Activated CD4-positive, alpha-beta T cell treated with anti-CD3 and anti-CD28 coated beads, Interleukin-2, amount 50 U/mL, for 4 hours (primary cell): ENCODE measurements at places on chromosomes 6 and 20.
A peak's percentile ranks its signal among the peaks of the same experiment; 100 is the strongest.

DNA sequence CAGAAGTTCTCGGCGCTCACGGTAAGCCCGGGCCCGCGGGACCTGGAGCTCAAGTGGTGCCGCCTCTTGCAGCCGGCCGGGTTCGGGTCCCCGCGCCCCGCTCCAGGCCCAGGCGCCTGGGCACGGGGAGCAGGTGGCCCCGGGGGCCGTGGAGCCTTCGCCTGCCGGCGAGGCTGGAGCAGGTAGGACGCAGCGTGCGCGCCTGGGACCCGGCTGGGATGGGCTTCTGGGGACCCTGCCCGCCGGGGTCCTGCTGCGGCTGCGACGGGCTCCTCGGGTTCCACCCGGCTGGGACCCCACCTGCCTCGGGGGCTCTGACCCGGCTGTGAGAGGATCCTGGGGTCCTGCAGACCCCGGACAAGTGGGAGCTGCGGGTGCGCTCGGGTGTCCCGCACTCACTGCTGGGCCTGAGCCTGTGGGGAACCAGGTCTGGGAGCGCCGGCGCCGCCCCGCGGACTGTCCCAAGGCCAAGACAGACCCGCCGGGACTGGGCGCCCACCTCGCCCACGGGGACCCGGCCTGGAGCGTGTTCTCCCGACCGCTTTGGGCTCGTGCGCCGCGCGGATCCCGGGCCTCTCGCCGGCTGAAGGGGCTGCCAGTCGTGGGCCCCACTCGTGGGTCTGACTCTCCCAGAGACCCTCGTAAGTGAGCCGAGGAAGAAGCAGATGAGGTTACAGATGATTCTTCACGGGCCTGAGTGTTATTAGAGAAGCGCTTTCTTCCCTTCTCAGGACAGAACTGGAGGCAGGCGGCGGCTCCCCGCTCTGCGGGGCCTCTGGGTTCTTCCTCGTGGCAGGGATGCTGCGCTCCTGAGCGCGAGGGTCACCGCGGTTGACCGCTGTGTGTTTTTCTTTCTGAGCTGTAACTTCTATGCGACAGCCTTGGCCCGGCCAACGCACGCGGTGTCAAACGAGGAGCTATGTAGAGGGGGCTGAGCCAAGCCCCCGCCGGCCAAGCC lies 729 bp downstream of the SMOC2 start:
- DNase-seq, result no peak

- no peak for DNase-seq
Measured at GRCh38 chr6:129050086-129050485, 167.1 kb downstream of the LAMA2 start.

DNA sequence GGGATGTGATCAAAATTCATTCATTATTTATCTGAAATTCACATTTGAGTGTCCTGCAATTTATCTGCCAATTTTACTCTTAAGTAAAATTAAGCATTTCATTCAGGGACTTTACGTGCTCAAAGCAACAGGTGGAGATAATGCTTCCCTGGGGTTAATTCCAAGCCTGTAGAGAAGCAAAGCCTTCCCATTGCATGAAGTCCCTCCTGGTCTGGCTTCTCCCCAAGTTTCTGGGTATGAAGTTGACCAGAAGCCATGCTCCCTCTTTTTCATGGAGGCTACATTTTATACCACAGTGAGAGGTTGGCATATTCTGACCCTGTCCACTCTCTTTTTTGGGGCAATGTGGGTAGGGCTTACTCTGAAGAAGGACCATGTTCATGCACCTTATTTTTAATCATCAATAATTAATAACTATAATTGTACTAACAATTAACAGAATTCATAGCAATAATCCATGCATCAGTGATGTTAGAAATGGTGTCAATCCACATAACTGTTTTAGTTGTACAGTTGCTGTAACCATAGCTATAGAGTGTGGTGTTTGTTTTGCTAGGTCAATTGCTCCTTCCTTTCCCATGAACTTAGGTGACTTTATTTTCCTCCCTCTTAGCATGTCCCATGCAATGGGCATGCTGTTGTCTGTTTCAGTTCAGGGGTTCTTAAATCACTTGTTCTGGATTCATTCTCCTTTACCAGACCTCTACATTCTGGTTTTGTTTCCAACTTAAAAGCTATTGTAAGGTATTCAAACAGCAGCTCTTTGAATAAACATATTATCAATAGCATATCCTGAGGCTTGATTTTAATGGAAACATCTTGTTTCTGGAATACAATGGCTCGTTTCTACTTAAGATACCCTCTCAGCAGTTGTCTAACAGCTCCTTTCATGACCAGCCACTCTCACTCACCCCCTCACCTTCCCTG lies 1.5 kb downstream of the LAMA4 start:
- DNase-seq, result no peak

DNA sequence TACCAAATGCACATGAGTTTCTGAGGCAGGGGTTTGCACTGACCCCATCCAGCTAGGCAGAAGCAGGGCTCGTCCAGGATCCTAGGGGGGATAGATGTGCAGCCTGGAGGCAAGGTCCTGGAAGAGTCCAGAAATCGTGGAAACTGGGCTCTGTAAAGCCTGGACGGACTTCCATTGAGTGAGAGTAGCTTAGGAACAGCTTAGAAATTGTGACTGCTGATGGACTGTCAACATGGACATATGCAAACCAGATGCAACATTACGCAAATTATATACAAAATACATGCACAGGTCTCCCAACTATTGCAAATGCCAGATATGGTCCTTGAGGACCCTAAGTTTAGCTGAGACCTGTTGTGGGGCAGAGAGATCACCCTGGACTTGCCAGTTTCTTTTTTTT lies 4.8 kb upstream of the EMILIN3 start:
- no peak for DNase-seq

- no peak for DNase-seq
Measured at GRCh38 chr20:44701118-44701857, 13.9 kb upstream of the CCN5 start.

- DNase-seq, result no peak
Measured at GRCh38 chr6:126657561-126658175, 317.8 kb downstream of the CENPW start.

DNA sequence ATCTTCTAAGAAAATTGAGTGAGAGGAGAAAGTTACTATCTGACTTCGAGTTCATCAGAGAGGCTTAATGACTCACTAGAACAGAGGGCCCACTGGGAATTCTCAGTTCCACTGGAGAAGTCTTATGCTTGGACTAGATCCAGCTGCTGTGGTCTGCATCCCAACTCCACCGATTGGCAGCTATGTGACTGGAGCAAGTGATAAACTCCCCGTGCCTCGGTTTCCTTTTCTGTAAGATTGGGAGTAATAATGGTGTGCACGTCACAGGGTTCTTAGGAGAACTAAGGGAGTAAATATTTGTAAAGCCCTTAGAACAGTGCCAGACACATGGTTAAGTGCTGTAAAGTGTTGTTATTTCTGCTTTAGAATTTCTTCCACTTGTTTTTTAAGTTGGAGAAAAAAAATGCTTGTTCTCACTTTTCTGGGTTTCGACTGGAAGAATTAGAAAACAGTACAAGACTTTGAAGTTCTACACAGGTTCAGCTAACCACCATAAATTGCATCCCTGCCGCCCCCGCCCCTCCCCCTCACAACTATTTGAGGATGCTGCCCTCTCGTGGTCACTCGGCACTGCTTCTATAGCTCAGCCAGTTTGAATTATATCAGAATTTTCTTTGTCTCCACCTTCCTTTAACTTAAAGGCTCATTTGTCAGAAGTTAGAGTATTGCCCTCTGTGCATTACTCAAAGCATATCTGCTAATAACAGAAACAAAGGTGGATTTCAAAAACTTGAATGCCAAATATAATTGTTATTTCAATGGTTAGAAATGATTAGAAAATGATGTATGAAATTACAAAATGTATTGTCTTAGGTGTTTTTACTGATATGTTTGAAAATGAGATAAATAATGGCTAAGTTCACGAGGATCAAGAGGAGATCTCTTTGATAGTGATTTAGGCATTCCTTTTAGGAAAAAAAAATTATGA lies 95.0 kb upstream of the IFNGR1 start:
- DNase-seq, result peak; percentile 73

GRCh38 chr6:4364711-4365110 lies 229.3 kb upstream of the ECI2 start:
- DNase-seq, result no peak

- DNase-seq, result no peak
Measured at GRCh38 chr6:157999168-158000051, 17.7 kb downstream of the SYNJ2 start.

DNA sequence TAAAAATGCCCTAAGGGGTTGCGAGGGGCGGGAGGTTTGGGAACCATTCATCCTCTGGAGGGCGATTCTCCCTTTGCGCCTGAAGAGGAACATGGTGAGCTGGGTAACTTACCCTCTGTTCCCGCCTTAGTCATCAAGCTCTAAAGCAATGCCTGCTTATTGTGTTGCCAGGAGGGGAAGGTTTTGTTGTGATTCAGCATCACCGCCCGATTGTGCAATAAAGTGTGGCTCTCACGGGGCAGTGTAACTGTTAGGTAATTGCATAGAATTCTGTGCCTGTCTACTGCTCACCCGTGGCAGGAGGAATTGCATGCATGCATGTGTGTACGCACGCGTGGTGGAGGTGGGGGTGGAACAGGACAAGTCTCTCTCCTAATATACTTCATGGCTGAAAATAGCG lies 95.5 kb upstream of the AGPAT4 start:
- no peak for DNase-seq

DNA sequence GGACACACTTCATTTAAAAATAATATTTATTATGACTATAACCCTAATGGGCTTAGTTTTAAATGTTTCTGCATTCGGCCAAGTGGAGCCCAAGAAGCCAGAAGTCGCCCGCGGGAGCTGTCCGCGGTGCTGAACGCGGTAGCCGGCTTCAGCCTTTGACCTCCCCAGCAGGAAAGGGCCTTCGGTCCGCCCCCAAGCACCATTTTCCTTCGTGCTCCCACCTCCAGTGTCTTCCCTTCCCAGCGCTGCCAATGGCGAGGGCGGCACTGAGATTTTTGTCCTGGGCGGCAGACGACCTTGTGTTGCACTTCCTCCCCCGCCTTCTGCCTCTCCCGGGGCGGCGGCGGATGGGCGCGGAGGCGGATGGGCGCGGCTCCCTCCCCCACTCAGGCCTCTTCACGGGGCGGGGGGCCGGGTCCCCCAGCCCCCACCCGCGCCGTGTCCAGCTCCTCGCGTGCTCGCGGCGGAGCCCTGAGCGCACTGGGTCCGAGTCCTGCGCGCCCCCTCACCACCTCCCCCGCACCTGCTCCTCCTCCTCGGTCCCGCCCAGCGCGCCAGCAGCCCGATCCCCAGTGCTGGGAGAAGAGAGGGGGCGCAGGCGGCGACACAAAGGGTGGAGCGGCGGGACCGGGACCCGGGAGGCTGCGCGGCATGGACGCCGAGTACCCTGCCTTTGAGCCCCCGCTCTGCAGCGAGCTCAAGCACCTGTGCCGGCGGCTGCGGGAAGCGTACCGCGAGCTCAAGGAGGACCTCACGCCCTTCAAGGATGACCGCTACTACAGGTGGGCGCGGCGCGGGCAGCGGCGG lies 23.6 kb upstream of the TMEM181 start:
- peak; percentile 52 for DNase-seq

DNA sequence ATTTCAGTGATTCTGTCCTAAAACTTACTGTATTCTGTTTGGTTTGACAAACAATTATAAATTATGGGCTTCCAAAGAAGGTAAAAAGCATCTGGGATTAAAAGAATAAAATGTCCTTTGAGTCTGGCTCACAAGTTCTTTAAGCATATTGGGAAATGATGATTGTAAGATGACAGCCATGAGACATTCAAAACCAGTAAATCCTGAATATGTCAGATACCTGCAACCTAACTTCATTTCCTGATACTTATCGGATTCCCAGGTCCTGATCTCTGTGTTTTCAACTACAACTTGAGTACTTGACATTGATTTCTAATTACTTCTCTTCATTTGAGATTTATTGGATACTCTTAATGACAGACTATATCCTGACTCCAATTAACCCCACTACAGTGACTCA lies 446.6 kb downstream of the GRIK2 start:
- DNase-seq, result no peak

DNA sequence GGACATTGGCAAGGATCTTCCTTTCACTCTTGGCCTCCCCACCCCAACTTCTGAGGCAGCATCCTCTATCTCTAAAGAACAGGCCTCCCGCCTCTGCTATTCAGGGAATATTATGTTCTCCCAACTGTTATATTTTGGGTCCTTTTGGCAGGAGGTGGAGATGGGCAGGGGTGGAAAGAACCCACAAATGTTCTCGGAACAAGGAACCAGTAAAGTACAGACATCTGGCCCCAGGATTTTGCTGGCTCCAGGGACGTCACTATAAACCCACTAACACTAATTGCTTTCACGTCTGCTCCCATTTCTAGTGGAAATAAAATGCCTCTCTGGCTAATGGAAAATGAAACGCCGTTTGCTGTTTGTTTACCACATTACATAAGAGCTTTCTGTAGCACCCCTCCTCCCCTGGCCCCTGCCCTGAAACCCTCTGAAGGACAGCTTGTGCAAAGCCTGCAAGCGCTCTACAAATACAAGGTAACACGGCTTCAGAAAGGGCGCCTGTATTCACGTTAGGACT lies 77.7 kb upstream of the TBC1D7 start:
- no peak for DNase-seq

DNA sequence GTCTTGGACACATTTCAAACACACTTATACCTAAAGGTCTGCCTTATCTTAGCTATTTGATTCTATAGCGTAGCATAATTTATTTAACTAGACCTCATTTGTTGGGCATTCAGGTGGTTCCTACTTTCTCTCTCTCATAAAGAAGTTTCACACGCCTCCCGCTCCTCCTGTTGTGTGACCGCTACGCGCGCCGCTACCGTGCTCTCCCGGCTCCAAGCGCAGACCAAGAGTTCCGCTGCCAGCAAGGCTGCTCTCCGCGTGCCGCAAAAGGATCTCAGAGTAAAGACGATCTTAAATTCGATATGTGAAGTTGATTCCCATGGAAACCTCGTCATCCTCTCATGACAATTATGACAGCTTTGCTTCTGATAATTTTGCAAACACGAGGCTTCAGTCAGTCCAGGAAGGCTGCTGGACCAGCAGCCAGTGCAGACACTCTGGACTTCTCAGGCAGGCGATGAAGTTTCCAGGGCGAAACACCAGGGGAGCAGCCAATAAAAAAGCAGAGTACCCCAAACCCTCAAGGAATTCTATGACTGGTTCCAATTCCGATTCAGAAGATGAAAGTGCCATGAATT lies 20.4 kb downstream of the PRSS16 start:
- no peak for DNase-seq

- DNase-seq, result no peak
Measured at GRCh38 chr20:36591281-36591680, 14.3 kb upstream of the RAB5IF start.

- DNase-seq, result no peak
Measured at GRCh38 chr20:24546232-24546892, 76.9 kb downstream of the SYNDIG1 start.

- no peak for DNase-seq
Measured at GRCh38 chr20:9575836-9576235, 61.4 kb downstream of the LAMP5 start.
